ENCODE measurements at places on chromosomes 1 and 21. TPM values are rescaled to one million over a fixed set of nuclear protein-coding genes. Genes with fewer than 3 reads are reported as not detected.

The FGR gene
- total RNA-seq = not detected

The ARHGEF16 gene
- total RNA-seq = 0.97 TPM

GRCh38 chr1:21721295-21721985 lies 52.3 kb upstream of the RAP1GAP start:
- DNase-seq = no peak

DNA sequence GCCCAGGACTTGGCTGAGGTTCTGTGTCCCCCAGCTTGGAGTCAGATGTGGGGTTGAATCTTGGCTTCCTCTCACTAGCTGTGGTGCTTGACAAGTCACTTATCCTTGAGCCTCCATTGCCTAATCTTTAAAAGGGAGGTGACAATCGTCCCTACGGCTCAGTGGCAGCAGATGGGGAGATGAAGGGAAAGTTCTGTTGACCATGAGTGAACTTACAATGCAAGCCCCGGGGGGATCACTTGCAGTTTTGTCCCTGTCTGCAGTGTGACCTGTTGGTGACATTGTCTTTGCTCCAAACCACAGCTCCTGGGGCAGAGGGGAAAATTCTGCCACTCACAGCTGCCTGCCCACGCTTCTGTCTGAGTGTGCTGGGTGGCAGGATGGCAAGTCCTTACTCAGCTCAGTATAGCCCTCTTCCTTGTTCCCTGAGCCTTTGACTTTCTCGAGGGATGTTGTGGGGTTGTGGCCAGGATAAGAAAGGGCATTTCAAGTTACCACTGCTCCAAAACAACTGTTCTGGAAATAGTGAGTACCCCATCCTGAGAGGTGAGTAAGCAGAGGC lies 1.7 kb downstream of the PCSK9 start:
- DNase-seq = no peak

All from fibroblast of villous mesenchyme (primary cell).